ENCODE measurements at places on chromosomes 11 and 22.

DNA sequence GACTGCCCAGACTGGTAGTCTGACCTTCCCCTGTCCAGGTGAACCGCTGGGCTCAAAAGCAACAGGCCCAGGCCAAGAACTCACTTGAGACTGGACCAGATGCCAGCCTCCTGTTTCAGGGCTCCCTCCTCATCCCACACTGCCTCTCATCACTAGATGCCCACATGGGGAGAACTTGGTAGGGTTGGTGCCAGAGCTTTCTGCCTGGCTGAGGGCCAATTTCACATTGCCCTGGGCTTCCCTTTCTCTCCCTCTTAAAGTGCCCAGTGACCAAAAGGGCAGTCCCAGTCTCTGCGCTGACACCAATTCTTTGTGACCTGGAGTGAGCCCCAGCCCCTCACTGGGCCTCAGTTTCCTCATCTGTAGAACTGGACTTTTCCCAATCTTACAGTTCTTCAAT lies 41.7 kb downstream of the C11orf58 start:
- no peak for DNase-seq

GRCh38 chr22:47276450-47276820 lies 514.0 kb downstream of the TBC1D22A start:
- no peak for DNase-seq

GRCh38 chr22:48431014-48431413 lies 1396.7 kb downstream of the BRD1 start:
- DNase-seq = no peak

GRCh38 chr11:70871881-70872280 lies 380.5 kb downstream of the SHANK2 start:
- no peak for DNase-seq

- DNase-seq = peak; percentile 95
Measured at GRCh38 chr11:113349528-113349927, 35.1 kb downstream of the TTC12 start.

DNA sequence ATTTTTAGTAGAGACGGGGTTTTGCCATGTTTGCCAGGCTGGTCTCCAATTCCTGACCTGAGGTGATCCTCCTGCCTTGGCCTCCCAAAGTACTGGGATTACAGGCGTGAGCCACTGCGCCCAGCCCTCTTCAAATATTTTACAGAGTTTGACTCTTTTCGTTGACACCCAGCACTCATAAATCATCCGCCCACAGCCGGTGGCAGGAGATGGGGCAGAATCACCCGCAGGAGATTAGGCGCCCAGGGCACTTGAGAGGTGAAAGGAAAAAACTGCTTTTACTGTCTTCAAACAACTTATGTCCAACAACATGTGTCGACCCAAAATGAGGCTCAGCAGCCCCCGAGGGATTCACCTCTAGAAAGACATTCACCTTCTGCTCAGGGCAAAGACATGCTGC lies 56.9 kb downstream of the OSBP2 start:
- DNase-seq = no peak

DNA sequence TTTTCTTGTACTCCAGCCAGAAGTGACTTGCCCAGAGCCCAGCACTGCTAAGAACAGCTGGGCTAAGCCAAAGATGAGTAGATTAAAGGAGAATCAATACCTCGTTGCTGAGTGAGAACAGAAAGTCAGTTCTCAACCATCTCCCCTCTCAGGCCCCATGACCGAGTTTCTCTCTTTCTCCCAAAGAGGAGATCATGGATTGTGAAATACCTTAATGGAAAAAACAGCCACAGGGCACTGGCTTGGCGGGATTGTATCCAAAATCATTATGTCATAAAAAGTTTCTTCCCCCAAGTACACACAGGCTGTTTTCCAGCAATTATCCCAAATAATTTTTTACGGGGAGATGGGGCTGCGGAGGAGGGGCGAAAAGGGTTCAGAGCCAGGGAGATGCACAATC lies 111.8 kb upstream of the TMEM45B start:
- no peak for DNase-seq

DNA sequence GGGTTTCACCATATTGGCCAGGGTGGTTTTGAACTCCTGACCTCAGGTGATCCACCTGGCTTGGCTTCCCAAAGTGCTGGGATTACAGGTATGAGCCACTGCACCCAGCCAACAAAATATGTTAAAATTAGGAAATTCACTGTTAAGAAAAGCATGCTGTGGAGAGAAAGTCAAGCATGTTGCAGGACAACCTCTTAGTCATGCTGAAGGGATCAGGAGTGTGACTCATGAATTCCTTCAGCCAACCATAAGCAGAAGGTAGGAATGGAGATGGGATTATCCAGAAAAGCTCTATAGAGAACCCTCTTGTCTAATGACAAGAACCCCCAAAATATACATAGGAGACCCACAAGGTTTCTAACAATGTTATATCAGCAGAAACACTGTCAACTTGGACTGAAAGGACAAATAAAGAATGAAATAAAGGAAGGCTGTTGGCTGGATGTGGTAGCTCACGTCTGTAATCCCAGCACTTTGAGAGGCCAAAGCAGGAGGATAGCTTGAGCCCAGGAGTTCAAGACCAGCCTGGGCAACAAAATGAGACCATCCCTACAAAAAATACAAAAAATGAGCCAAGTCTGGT lies 16.0 kb downstream of the MRTFA start:
- DNase-seq = no peak

DNA sequence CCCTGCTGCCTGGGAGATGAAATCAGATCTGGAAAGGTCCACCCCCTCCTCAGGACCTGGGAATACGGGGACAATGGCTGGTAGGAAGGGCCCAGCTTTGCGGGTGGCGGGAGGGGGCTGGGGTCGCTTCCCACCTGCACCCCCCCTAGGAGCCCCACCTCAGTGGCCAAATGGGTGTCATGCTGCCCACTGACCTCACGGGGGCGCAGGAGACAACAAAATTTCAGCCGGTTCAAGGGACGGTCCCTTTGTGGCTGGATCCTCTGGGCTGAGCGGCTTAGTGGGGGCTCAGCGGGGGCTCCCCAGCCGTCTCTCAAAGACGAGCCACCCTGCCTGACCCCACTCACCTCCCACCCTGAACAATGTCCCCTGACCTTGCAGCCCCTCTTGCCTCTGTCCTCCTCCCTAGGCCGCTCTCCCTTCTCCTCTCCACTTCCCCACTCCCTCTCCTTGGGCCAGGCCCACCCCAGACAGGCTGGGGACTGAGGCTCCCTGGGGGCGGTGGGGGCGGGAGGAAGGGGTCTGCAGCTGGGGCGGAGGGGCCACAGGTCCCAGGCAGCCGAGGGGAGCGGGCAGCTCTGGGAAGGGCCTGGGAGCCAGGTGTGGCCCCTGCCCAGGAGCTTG lies 39.3 kb upstream of the H19 start:
- DNase-seq = no peak

GRCh38 chr11:72831521-72832300 lies 17.5 kb downstream of the ATG16L2 start:
- peak; percentile 88 for DNase-seq

DNA sequence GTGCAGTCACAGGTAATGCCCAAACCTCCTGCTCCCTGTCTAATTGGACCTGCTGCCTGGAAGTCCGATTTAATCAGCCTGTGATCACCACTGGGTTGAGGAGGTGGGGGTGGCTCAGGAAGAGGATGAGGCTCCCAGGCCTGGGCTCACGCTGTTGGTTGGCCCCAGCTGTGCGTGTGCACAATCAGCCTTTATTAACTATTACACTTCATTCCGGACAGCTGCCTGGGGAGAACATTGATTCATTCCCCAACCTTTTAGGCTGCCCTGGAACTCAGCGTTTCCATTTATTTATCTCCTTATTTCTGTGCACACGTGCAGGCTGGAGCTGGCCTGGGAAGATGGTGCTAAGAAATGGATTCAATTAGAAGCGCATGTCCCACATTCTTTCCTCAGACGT lies 123.4 kb downstream of the DSCAML1 start:
- peak; percentile 60 for DNase-seq

- no peak for DNase-seq
Measured at GRCh38 chr11:27347359-27348339, 15.4 kb downstream of the CCDC34 start.

DNA sequence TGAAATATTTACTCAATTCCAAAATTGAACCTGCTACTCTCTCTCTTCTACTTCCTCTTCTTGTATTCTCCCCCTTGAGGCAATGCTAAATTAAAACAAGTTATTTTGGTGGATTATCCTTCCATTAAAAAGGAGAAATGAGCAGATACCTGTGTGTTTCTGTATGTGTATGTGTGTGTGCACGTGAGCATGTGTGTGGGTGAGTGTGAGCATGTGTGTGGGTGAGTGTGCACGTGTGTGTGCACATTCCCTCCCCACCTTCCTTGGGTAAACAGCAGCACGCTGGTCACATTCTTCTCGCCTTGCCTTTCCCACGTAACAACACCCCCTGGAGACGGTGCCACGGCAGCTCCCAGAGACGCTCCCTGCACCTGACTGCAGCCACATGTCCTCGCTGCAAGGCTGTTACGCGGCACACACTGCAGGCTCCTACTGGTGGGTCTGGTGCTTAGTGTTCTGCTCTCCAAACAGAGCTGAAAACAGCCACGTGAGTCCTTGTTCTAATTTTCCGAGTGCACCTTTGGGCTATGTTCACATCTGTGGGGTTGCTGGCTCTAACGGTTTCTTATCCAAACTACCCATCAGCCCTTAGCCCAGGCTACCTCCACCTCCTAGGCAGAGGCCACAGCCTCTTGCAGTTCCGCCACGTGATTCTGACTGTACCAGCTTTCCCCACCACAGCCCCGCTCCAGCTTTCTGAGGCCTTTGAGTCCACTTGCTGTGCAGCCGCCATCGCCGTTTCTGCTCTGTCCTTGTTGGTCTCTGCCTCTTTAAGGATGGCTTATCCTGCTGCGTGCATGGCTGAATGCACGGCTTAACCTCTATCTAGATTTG lies 123.4 kb downstream of the CTTN start:
- DNase-seq = peak; percentile 21

- peak; percentile 21 for DNase-seq
Measured at GRCh38 chr11:65662247-65662798, 393 bp downstream of the RELA start.

DNA sequence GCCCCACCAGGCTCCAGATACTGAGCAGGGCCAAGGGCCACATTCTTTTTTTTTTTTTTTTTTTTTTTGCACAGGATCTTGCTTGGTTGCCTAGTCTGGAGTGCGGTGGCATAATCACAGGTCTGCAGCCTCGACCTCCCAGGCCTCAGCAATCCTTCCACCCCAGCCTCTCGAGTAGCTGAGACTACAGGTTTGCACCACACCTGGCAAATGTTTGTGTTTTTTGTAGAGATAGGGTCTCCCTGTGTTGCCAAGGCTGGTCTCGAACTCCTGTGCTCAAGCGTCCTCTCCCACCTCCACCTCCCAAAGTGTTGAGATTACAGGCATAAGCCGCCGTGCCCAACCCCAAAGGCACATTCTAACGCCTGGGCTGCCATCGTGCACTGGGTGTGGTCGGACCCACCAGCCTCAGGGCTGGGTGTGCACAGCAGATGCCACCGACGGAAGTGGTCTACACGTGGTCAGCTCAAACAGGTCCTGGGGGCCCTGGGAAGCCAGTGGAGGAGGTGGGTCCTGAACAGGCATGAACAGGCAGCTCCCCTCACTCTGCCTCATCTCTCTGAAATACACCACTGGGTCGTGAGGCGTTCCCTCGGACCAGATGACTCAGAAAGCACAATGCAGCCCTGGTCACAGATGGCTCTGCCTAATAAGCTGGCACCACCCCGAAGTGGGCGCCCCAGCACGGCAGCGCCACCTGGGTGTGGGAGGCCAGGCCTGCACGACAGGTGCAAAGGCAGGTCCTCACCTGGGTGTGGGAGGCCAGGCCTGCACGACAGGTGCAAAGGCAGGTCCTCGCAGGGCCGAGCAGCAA lies 5.1 kb upstream of the B4GALNT4 start:
- peak; percentile 71 for DNase-seq

GRCh38 chr11:57597916-57598830 lies 688 bp downstream of the SERPING1 start:
- peak; percentile 95 for DNase-seq

All from NCI-H82 (cell line).